ENCODE measurements at places on chromosomes 2 and 18.

GRCh38 chr18:45232061-45232460 is 383.2 kb upstream of the SLC14A2 start:
- no peak for DNase-seq

DNA sequence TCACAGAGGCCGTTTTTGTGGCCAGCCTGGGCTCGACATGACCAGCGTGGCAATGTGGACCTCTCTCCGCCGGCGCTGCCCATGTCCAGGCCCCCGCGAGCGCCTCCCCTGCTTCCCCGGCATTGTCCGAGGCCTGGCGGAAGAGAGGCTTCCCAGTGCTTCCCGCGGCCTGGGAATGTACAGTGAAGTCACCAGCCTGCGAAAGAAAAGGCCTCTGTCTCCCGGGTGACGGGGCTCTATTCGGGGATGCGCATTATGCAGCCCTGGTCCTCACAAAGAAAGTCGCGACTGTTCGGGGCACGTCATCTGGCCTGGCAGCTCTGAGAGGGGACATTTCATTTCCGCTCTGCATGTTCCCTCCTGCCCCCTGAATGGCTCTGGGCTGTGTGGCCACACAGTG is 109.2 kb upstream of the AGAP1 start:
- DNase-seq: no peak

DNA sequence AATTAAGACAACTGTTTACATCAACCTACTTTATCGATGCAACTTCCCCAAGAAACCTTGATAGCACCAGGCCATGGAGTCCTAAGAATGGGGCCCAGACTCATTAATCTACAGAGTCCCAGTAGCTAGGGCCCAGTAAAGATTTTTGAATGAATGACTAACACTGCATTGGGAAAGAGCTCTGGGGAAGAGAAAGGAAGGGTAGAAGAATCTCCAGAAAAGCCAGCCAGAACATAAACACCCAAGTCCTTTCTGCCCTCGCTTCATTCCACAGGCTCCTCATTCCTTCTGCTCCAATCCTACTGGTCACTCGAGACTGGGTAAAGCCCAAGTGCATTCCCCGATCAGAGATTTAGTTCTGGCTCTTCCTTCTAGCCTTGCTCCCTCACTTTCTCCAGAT is 44.3 kb downstream of the CYRIA start:
- no peak for DNase-seq

- DNase-seq: no peak
Observed at GRCh38 chr2:54456612-54457322, 640 bp downstream of the SPTBN1 start.

Measured in left colon (tissue), 2 donors.